A549 treated with CpdA at 1 μM for 4 hours (cell line): ENCODE measurements at places on chromosomes 5 and 9. TPM values are rescaled to one million over a fixed set of nuclear protein-coding genes. Genes with fewer than 3 reads are reported as not detected.

ENHO gene
- 1.3 to 2.3 TPM (median 2.0 TPM) in 5 replicates for total RNA-seq

ZNF300 gene
- 2.3 to 3.1 TPM (median 2.6 TPM) in 5 replicates for total RNA-seq

PCDHA9 gene
- total RNA-seq, result not detected in 5 replicates

ERCC8 gene
- 12.4 to 20.4 TPM (median 13.6 TPM) in 5 replicates for total RNA-seq

SNCAIP gene
- 0.05 TPM in 1 of 5 replicates, not detected in the others for total RNA-seq

CD72 gene
- 0.08 to 0.35 TPM (median 0.13 TPM) in 3 of 5 replicates, not detected in the others for total RNA-seq

CATSPER3 gene
- total RNA-seq, result 0.21 to 0.59 TPM (median 0.41 TPM) in 5 replicates

C5orf47 gene
- 0.02 TPM in 1 of 5 replicates, not detected in the others for total RNA-seq

ADAMTS12 gene
- 6.5 to 8.6 TPM (median 7.4 TPM) in 5 replicates for total RNA-seq

FOXD4 gene
- total RNA-seq, result 0.29 to 0.59 TPM (median 0.53 TPM) in 5 replicates

IL5 gene
- total RNA-seq, result not detected in 5 replicates

DOK3 gene
- 3.4 to 6.8 TPM (median 4.7 TPM) in 5 replicates for total RNA-seq

SPINK7 gene
- not detected in 5 replicates for total RNA-seq

DIRAS2 gene
- total RNA-seq, result 0.03 TPM in 1 of 5 replicates, not detected in the others

LECT2 gene
- not detected in 5 replicates for total RNA-seq

TXN gene
- 1,184 to 1,451 TPM (median 1,260 TPM) in 5 replicates for total RNA-seq

ZNF879 gene
- total RNA-seq, result 0.42 to 0.93 TPM (median 0.57 TPM) in 5 replicates

SPATA9 gene
- total RNA-seq, result 0.09 TPM in 1 of 5 replicates, not detected in the others

SCGB3A2 gene
- total RNA-seq, result not detected in 5 replicates

SLC25A25 gene
- total RNA-seq, result 8.1 to 9.8 TPM (median 8.2 TPM) in 5 replicates

SH2D3C gene
- 0.03 to 0.16 TPM (median 0.13 TPM) in 4 of 5 replicates, not detected in the other for total RNA-seq

STX17 gene
- total RNA-seq, result 7.4 to 13.6 TPM (median 8.8 TPM) in 5 replicates

ADAMTS16 gene
- 1.5 to 1.7 TPM (median 1.7 TPM) in 5 replicates for total RNA-seq

GRXCR2 gene
- total RNA-seq, result not detected in 5 replicates

F2RL1 gene
- 238 to 332 TPM (median 276 TPM) in 5 replicates for total RNA-seq

CDC20B gene
- 0.07 to 0.16 TPM (median 0.12 TPM) in 5 replicates for total RNA-seq

SLC36A3 gene
- total RNA-seq, result not detected in 5 replicates

CDH18 gene
- total RNA-seq, result not detected in 5 replicates

DOCK8 gene
- total RNA-seq, result 0.27 to 0.52 TPM (median 0.36 TPM) in 5 replicates

WWC1 gene
- 83.3 to 97.5 TPM (median 86.9 TPM) in 5 replicates for total RNA-seq

CNOT6 gene
- 18.2 to 22.8 TPM (median 20.4 TPM) in 5 replicates for total RNA-seq

MORN5 gene
- 0.44 TPM in 1 of 5 replicates, not detected in the others for total RNA-seq

SPAAR gene
- total RNA-seq, result not detected in 5 replicates

PCDHGA6 gene
- 0.13 to 0.28 TPM (median 0.22 TPM) in 5 replicates for total RNA-seq

NR2F1 gene
- total RNA-seq, result 3.8 to 6.6 TPM (median 5.0 TPM) in 5 replicates

SHISAL2B gene
- total RNA-seq, result not detected in 5 replicates

PCDHGB5 gene
- 1.9 to 2.8 TPM (median 2.4 TPM) in 5 replicates for total RNA-seq

PCDHGB7 gene
- 0.03 to 0.16 TPM (median 0.07 TPM) in 5 replicates for total RNA-seq

NTMT1 gene
- 89.4 to 107 TPM (median 97.7 TPM) in 5 replicates for total RNA-seq

CYSRT1 gene
- 3.3 to 5.0 TPM (median 4.0 TPM) in 5 replicates for total RNA-seq

PAPPA gene
- total RNA-seq, result 24.3 to 40.7 TPM (median 34.1 TPM) in 5 replicates
